Hepatocyte (in vitro differentiated cells): ENCODE measurements at places on chromosomes 11 and 22.

- DNase-seq = peak; percentile 100
These were observed 271 bp downstream of the FKBP2 start for GRCh38 chr11:64241241-64241490.

DNA sequence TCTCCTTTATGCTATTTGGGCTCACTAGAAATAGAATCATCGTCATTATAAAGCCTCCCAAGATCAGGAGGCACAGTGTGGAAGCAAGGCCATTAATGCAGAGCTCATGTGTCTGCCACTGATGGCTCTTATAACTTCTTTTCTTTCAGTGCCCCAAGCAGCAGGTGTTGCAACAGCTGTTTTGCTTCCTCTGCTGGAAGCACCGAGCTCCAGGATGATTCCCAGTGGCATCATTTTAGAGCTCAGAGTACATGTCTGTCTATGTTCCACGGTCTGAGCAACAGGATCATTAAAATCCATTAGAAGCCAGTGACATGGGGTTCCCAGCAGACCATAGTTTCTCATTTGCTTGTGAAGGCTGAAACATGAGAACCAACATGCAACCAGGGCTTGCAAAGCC lies 803.0 kb upstream of the FAT3 start:
- DNase-seq = no peak

DNA sequence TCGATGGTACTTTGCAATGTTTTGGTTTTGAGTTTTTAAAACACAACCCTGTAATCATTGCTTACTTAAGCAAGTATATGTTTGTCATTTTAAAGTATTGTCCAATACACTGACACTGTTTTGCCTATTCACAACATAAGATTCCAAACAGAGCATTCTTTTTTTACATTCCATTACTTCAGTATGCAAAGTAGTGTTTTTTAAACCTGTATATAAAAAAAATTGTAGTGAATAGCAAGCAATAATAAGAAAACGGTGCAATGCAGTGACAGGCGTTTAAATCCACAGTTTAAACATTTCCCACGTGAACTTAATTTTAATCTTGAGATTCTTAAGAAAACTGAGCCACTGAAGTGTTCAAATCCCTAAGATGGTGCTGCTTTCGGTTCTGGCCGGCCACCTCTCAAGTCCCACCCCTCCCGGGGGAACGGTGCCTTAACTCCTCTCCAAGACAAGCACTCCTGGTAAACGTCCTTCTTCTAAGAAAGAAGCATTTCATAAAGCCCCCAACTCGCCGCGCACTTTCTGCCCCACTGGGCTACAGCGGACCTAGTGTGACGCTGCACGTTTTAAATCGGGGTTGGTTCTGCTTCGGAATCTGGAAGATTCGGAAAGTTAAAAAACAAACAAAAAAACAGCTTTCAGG lies 2.9 kb downstream of the PGR start:
- peak; percentile 8 for DNase-seq

DNA sequence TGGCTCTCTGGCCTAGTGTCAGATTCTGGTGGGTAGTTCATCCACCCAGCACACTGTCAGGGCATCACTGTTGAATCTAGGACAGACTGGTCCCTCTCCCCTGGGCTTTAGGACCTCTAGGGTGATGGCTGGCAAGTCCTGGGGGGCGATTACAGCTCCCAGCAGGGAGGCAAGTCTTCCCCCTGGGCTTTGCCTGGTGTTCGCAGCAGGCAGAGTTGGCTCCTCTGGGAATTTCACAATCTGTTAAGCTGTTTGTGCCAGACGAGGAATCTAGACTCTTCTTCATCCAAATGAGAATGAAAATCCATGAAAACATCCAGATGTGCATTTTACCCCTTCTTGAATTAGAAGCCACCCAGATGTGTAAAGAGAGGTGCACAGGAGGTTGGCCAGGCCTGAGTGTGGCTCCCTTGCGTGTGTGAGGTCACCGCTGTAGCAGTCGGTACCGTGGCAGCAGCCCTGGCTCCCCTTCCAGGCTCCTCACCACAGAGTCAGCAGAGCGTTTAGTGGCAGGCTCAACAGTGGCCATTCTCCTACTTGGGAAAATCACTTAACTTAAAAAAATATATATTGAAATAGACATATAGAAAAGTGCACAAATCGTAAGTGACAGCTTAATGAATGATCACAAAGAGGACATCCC lies 99.9 kb upstream of the TBCEL start:
- DNase-seq = no peak

DNA sequence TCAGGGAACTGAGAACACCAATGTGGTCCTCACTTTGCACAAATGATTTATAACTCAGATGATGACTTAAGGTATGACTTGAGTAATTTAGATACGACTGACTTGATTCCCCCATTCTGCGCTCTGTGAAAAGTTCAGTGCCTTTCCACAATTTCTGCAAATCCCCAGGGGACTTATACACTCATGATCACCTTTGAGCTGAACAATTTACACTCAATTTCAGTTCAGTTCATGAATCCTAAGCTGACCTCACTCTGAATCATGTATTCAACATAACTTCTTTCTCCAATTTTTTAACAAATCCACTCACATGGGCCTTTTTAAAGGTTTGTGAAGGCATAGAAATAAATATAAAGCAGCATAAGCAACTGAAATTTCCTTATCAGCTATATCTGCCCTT lies 274.2 kb downstream of the FAM76B start:
- DNase-seq = no peak

DNA sequence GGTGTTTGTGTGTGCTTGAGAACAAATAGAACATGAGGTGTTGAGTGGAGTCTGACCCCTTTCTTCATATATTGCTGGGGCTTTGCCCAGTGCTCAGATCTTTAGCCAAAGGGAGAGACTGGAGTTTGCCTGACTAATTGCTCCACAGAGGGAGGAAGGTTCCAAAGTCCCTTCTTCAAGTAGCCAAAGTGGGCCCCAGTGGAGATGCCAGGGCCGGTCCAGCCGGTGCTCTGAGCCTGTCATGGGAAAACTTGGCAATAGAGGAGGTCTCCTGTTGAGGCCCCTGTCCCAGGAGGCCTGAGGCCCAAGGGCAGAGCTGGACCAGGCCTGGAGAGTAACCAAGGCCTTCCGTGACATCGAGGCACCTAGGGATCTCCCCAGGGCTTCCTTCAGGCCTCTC lies 112.3 kb downstream of the DSCAML1 start:
- peak; percentile 67 for DNase-seq

DNA sequence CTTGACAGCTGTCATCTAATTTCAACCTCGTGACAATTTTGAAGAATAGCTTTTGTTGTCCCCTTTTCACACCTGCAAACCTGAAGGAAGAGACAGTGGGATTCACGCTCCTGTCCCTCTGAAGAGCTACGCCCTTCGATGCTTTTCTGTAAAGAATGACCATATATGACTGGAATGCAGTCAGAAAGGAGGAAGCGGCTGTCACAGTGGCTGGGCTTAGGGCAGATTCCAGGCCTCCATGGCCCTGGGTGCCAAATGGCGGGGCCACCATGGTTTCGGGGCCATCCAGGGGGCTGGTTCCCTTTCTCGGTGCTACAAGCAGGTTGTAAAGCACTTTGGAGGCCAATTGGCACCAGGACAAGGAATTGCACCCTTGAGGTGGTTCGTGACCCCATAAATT lies 22.2 kb upstream of the FGF19 start:
- DNase-seq = no peak

DNA sequence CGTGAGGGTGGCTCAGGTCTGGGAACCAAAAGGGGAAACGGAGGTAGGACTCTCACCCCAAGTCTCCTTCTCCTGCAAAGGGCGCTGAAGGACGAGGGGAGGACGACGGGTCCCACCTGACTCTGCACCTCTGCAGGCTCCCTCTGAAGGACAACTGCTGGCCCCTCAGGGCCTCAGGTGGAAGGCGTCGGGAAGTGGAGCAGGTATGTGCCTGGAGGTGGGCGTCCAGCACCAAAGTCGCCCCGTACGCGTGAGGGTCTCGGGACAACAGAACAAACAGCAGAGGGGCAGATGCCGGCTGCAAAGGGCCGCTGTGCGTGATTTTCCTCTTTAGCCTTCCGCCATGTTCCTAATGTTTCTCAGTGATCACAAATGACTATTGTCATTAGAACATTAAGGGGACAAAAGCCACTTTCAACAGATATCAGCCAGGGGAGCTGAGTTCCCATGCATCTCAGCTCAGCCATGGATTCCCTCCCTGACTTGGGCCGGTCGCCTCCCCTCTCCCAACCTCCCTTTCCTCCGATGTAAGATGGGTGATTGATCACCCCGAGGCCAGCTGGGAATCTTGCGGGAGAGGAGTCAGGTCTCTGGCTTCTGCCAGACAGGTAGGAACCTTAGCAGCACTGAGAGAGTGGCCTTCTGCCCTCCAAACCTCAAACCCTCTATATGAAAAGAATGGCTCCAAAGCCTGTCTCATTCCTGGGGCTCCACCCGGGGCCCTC lies 836 bp downstream of the SLC16A8 start:
- DNase-seq = no peak

DNA sequence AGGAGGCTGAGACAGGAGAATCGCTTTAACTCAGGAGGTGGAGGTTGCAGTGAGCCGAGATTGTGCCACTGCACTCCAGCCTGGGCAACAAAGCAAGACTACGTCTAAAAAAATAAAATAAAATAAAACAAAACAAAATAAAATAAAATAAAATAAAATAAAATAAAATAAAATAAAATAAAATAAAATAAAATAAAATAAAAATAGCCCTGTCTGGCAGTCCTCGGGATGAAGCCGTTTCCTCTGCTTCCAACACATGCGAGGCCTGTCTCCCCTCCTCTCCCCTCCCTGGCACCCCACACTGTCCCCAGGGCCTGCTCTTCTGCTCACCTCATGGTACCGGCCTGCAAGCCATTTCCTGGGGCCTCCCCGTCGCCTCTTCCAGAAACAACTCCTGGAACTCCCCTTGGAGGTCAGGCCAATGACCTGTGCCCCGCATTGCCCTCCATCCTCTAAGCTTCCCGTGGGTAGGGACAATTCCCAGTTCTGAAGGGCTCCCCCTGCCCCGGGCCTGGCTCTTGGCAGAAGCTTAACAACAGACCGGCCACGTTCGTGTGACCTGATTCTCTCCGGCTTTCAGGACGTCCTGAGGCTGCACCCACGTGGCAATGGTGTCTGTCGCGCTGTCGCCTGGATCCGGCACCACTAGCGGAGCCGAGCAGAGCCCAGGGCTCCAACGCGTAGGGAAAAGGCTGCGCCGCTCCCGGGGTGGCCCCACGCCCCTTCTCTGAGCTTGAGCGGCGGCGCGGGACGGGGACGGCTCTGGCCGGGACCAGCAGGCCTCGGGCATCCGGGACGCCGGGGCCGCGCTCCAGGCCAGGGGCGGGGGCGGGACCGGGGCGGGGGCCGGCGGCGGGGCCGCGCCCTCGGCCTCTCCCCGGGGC lies 456 bp upstream of the PARVB start:
- DNase-seq = peak; percentile 65

- no peak for DNase-seq
These were observed 8.2 kb upstream of the TSSC4 start for GRCh38 chr11:2392241-2392959.

DNA sequence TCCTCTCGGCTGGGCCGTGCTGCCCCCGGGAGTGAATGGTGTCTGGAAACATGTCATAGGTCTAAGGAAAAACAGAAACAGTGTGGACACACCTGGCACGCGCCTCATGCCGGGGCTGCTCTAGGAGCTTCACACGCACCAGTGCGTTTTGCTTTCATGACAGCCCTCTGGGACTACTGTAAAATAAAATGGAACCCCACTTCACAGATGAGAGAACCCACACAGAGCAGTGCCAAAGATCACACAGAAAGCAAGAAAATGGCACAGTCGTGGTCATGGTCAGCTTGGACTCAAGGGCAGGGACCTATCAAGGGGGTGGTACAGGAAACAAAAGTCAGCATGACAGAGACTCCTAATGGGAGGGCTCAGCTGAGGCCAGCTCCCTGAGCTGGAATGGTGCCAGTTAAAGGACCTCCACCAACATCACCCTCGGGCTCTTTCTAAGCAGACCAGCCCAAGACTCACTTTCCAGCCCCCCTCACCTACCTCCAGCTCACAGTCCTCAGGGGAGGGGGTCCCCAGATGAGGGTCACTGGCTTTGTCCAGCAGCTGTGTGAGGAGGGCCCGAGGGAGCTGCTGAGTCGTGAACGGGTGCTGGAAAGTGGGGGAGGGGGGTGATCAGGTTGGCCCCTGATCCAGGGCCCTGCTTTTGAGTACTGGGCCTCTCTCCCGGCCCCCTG lies 3.3 kb downstream of the MAP4K2 start:
- DNase-seq = no peak

- peak; percentile 49 for DNase-seq
These were observed 4.6 kb upstream of the CST6 start for GRCh38 chr11:66007201-66007634.

DNA sequence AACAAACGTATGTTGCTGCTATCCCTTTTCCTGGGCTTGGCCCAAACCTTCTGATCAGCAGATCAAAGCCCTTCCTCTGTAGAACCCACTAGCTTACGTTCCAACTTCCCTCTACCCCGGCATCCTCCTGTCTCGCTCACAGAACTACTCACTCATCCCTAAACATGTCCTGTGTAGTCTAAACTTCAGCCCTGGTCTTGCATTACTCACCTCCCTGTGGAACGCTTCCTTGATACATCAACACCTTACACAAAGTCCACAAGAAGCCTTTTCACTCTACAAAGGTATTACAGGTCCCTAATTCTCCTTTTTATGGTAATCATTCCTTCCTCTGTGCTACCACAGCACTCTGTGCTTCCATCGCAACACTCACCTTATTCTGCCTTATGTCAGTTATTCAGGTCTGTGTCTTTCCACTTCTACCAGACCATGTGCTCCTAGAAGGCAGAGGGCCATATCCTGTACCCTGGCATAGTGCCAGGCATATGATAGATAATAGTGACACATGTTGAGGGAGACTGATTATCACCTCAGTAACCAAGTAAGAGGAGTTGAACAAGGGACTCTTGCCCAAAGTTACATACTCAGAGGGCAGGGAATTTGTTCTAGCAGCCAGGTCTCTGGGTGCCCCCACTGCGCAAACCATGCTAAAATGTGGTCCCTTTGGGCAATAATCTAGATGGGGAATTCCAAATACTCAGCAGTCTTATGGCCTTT lies 41.6 kb downstream of the USP35 start:
- no peak for DNase-seq

- DNase-seq = peak; percentile 51
These were observed 8.9 kb downstream of the YPEL1 start for GRCh38 chr22:21726650-21727049.

DNA sequence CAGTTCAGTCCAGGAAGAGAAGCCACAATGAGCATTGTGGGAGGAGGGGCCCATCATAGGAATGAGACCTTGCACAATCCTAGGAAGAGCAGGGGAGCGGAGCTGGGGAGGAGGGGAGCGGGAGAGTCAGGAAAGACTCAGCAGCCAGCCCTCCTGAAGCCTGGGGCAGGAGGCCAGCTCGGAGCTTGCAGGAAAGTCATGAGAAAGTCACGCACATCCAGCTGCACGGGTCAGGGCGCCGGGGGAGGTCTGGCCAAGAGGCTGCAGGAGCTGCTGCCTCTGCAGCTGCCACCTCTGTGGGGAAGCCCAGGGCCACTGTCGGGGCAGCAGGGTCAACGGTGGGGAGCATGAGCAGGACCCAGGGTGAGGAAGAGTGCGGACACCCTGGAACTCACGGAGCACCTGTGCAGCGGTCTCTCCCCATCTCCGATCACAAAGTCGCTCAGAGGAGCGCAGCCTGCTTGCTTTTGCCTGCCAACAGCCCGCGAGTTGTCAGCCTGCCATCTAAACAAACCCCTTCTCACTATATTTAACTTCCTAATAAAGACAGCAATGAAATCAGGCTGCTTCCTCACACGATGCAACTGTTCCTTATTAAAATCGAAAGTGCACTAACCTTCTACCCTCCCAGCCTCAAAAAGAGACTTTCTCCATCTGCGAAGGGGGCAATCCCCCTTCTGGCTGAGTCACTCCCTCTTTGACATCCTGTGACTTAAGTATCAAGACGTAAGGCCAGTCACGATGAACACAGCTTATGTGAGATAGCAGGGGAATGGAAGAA lies 52.9 kb upstream of the RTL6 start:
- DNase-seq = peak; percentile 73

GRCh38 chr11:1840780-1841480 lies 2.1 kb downstream of the TNNI2 start:
- DNase-seq = no peak
